Activated naive CD4-positive, alpha-beta T cell treated with anti-CD3 and anti-CD28 coated beads for 36 hours (primary cell): ENCODE measurements at places on chromosomes 3 and 15.

- DNase-seq, result no peak
Observed at GRCh38 chr3:78978037-78978436, 789.8 kb downstream of the ROBO1 start.

DNA sequence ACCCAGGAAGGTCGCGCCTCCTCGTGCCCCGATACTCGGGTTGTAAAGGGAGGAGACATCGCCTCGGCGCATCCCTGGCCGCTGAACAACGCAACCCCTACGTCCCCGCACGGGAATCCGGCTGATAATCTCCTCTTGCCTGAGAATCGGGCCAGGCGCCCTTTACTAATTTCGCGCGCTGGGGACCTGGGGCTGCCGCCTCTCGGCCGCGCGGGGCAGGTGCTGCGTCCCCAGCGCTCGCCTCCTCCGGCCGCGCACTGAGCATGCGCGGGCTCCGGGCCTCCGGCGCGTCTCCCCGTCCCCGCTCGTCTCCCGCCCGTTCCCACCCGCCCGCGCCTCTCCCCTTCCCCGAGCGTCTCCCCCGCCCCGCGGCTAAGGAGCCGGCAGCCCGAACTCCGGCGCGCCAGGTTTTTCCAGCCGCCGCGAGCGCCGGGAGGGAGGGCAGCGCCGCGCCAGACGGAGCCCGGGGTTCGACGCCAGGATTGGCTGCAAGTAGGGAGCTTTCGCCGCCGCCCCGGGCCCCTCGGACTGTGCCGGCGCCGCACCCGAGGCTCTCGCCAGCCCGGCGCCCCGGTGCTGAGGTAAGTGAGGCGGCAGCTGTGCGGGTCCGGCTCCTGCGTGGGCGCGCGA is at the start of gene CNTN4:
CNTN4 (plus strand) TSS at position 469 of the 630 bp plus-strand sequence.
- peak; percentile 11 for DNase-seq

DNA sequence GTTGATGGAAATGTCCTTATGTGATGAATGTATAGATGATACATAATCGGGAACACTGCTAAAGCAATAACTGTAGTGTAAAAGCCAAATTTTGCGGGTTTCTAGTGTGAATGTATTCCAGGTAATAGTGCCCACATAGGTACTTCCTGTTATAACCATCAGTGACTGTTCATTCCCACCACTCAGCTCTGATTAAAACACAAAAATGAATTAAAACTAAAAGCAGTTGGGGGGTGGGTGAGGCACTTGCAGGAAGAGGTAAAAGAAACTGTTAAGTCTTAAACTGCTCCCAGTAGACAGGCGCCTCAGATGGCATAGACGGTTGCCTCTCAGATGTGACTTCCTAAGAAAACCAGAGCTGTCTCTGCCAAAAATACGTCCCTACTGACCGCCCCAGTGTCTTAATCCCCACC is 893 bp upstream of the MTHFS start:
- peak; percentile 68 for DNase-seq

DNA sequence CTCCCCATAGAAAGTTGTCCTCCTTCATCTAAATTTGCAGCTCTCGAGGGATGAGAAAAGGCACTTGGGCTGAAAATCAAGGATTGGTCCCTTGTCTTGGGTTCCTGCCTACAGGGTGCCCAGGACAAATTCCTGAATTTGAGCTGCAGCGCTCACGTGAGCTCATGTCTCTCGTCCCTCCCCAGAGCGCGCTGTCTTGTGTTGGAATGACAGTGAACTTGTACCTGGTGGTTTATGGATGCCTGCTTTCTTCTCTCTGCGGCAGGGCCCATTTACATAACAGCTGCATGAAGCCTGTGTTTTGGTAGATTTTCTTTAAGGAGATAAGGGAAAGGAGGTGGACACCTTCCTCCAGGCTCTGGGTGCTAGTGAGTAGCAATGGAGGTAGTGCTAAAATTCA is 4.3 kb downstream of the RYR3 start:
- no peak for DNase-seq

GRCh38 chr15:82805994-82806406 is at the start of gene FSD2:
TSS of gene FSD2 (minus strand) at chr15:82806069. CDS start at chr15:82787390, 18,679 bp downstream.
- DNase-seq, result no peak

DNA sequence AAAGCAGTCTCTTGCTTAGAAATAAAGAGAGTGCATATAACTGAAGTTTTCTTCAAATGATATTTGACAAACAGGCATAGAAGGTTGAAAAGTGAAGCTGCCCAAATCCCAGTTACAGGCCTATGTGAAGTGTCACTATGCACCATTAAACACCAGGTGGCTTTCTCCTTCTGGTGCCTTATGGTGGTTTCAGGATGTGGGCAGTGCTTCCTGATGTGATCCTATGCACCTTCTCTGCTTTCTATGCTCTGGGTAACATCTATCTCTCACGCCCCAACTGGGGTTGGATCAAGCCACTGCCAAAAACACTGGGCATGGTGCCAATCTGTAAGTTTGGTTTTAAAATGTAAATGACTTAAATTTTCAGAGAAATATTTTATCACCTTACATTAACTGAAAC is 744.7 kb downstream of the TUSC7 start:
- no peak for DNase-seq

DNA sequence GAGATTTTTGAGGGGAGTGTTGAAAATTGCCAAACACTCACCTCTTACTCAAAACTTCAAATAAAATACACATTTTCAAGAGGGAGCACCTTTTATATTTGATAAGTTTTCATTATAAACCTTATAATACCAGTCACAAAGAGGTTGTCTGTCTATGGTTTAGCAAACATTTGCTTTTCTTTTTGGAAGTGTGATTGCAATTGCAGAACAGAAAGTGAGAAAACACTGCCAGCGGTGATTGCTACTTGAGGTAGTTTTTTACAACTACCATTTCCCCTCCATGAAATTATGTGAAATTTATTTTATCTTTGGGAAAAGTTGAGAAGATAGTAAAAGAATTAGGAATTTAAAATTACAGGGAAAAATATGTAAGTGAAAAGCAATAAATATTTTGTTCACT is 20.1 kb downstream of the DIPK2A start:
- DNase-seq, result no peak

- DNase-seq, result no peak
Observed at GRCh38 chr15:100777821-100778220, 101.8 kb upstream of the ALDH1A3 start.

DNA sequence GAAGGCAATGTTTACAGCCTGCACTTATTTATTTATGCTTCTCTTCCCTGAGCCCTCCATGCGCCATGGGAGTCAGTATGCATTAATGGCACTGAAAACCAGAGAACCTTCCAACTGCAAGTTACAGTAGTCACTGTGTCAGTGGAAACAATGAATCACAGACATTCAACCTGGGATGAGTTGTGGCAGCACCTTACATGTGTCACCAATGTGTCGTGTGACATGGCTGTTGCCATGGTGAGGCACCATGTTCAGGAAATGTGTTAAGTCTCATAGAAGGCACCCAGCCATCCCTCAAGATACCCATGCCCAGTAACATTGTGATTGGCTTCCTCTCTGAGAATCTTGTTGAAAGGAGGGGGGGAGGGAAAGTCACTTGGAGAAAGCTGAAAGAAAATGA is 105.0 kb downstream of the FOXP1 start:
- peak; percentile 94 for DNase-seq

- DNase-seq, result no peak
Observed at GRCh38 chr3:71499227-71499876, 84.2 kb downstream of the FOXP1 start.

DNA sequence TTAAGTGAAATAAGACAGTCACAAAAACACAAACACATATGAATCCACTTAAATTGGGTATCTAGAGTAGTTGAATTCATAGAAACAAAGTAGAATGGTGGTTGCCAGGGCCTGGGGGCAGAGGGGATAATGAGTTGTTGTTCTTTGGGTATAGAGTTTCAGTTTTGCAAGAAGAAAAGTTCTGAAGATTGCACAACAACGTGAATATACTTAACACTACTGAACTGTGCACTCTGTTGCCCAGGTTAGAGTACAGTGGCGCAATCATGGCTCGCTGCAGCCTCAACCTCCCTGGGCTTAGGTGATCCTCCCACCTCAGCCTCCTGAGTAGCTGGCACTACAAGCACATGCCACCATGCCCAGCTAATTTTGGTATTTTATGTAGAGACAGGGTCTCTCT is 14.9 kb downstream of the GRAMD2A start:
- DNase-seq, result no peak

DNA sequence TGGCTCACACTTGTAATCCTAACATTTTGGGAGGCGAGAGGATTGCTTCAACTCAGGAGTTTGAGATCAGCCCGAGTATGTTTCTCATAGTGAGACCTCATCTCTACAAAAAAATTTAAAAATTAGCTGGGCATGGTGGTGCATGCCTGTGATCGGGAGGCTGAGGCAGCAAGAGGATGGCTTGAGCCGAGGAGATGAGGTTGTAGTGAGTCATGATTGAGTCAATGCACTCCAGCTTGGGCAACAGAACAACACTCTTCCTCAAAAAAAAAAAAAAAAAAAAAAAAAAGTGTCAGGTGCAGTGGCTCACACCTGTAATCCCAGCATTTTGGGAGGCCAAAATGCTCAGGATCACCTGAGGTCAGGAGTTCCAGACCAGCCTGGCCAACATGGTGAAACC is 2.4 kb downstream of the RPL39L start:
- DNase-seq, result peak; percentile 45

- no peak for DNase-seq
Observed at GRCh38 chr3:185325946-185326791, 36.8 kb upstream of the MAP3K13 start.

GRCh38 chr3:151322511-151322910 is 5.9 kb upstream of the GPR87 start:
- no peak for DNase-seq

DNA sequence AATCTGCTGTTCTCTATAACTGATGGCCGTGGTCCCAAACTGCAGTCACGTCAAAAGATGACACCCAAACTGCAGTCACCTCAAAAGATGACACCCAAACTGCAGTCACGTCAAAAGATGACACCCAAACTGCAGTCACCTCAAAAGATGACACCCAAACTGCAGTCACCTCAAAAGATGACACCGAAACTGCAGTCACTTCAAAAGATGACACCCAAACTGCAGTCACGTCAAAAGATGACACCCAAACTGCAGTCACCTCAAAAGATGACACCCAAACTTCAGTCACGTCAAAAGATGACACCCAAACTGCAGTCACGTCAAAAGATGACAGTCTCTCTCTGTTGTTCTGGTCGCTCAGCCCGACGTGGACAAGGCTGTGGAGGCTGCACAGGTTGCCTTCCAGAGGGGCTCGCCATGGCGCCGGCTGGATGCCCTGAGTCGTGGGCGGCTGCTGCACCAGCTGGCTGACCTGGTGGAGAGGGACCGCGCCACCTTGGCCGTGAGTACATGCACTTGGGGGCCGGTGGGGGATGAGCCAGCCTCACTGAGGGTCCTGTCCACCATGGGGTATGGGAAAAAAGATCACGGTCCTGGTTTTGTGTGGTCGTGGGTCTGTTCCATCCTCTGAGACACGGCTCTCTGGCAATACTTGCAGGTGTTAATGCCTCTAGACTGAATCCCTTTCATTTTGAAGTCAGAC is 7.7 kb downstream of the ALDH1A3 start:
- DNase-seq, result no peak

- DNase-seq, result no peak
Observed at GRCh38 chr3:181316482-181316881, 326.9 kb upstream of the DNAJC19 start.

DNA sequence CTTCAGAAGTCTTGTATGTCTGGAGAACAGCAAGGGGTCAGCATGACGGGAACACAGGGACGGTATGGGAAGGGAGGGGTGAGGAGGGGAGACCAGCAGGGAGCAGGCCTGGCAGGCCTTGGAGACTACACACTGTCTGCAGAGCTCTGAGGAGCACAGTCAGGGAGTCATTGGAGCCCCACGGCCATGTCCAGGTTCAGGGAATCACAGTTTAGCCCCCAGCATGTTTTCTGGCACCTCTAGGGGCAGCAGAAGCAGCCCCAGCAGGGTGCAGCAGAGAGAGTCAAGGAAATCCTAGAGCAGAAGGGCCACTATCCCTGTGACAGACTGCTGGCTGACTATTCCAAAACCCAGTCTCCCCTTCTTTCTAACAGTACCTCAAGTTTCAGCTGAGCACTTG is 3.2 kb downstream of the LAMP3 start:
- DNase-seq, result no peak

- no peak for DNase-seq
Observed at GRCh38 chr3:68060191-68060590, 405.8 kb upstream of the SUCLG2 start.

DNA sequence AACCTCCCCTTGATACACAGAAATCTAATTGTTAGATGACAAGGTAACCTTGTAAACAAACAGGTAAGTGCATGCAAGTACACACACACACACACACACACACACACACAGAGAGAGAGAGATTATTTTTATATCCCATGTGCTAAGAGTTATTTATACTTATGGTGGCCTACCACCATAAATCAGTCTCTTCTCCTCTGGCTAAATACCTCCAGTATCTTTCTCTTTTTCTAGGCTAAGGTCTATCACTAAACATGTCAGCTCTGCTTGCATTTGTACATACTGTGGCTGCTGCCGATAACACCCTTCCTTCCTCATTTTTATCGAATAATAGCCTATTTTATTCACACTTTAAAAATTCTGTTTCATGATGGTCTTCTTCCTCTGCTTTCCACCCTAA is 172.4 kb downstream of the CNTN3 start:
- no peak for DNase-seq

- DNase-seq, result no peak
Observed at GRCh38 chr15:87369269-87369668, 887.3 kb downstream of the NTRK3 start.

DNA sequence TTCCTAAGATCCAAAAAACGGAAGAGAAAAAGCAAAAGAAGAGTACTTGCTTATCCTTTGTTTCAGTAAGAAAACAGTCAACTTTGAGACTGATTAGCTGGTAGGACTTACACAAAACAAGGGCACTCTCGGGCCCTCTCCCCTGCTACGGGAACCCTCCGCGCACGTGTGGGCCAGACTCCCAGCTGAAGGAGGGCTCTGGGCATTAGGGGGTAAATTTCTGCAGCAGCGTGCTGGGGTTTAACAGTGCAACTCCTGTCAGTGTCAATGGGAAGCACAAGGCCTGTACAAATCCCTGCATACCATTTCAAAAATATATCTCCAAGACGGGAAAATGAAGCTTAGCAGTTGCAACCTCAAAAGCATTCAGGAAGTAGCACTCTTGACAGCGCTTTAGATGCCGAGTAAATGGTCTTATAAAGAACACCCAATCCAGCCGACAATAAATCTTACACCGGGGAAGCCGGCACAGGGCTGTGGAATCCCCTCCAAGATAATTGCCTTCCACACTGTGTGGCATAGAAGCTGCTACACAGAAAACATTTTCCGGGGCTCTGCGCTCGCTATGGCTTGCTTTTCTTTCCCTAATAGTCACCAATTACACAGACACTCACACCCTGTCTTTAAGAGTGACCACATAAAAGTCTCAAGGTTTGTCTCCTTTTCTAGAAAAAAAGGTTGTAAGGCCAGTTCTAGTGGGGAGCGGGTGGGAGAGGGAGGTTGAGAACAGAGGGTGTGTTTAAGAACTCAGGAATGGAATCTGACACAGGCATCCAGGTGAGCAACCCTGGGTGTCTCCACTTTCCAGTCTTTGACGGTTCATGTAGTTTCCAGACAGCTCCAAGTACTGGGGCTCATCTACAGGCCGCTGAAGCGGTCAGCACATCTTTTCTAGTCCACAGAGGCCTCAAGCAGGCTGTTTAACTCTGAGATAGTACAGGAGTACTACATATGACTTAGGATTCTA is 512.7 kb downstream of the FOXP1 start:
- no peak for DNase-seq

- no peak for DNase-seq
Observed at GRCh38 chr3:192825657-192826200, 91.9 kb downstream of the MB21D2 start.

- DNase-seq, result no peak
Observed at GRCh38 chr15:92519709-92520108, 126.0 kb downstream of the ST8SIA2 start.

GRCh38 chr15:54045397-54045796 is 67.2 kb downstream of the UNC13C start:
- no peak for DNase-seq

GRCh38 chr3:23304424-23304823 is 101.3 kb downstream of the UBE2E2 start:
- no peak for DNase-seq
